ENCODE measurements at places on chromosomes 7 and 10. TPM values are rescaled to one million over a fixed set of nuclear protein-coding genes. Genes with fewer than 3 reads are reported as not detected.
A peak's percentile ranks its signal among the peaks of the same experiment; 100 is the strongest.

DNA sequence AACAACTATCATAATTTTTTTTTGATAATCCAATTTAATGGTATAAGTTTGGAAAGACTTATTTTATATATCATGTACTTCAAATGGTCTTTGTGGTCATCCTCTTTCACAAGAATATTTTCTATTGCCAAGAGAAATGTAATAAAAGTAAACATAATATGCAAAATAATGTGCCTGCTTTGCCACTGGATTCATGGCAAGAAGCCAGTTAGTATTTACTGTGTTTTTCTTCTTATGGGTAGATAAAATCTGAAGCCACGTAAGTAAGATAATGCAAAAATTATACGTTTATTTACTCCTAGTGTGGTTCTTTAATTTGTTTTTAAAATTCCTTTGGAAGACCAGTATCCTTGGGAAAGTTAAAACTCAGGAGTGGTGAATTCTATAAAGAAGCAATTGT lies 258.5 kb downstream of the ARL4A start:
- no peak for DNase-seq
- H3K27me3 ChIP-seq: no peaks in the 10 kb centered on the region
- H3K27ac ChIP-seq: no peak overlapping the region
- H3K4me1 ChIP-seq: no peaks in the 10 kb centered on the region

DNA sequence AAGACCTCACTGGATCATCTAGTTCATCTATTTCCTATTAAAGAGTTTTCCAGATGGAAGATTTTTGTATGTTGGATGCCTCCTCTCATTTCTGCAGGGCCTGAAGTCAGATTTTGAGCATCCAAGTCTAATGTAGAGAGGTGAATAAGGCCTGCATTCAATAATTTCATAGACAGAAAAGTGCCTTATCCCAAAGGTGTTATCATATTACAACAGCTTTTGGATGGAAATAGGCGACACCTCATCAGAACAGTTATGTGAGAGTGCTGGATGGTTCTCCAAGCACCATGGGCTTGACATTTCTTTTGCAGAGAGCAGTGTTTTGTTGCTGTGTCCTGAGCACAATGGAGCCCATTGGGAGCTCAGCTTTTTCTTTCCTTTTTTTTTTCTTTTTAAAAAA lies 162.4 kb upstream of the MEOX2 start:
- no peaks in the 10 kb centered on the region for H3K4me1 ChIP-seq
- no peaks in the 10 kb centered on the region for H3K36me3 ChIP-seq
- no peak for DNase-seq
- no peaks in the 10 kb centered on the region for H3K27me3 ChIP-seq
- H3K4me3 ChIP-seq: no peak overlapping the region

DNA sequence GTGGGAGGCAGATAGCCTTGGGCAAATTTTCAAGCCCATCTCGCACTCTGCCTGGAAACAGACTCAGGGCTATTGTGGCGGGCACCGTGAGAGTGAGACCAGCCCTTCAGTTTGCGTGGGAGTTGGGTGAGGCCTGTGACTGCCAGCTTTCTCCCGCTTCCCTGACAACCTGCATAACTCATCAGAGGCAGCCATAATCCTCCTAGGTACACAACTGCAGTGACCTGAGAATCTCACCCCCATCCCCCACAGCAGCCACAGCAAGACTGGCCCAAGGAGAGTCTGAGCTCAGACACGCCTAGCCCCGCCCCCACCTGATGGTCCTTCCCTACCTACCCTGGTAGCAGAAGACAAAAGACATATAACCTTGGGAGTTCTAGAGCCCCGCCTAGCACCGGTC lies 275.4 kb downstream of the GRID1 start:
- H3K36me3 ChIP-seq: no peaks in the 10 kb centered on the region
- no peak for DNase-seq
- H3K27ac ChIP-seq: no peak overlapping the region
- H3K4me3 ChIP-seq: no peak overlapping the region
- H3K4me1 ChIP-seq: no peaks in the 10 kb centered on the region

GRCh38 chr10:33542752-33543505 lies 208.5 kb upstream of the NRP1 start:
- no peaks in the 10 kb centered on the region for H3K27me3 ChIP-seq
- no peaks in the 10 kb centered on the region for H3K36me3 ChIP-seq
- H3K4me1 ChIP-seq: no peaks in the 10 kb centered on the region
- no peak overlapping the region for H3K27ac ChIP-seq
- H3K4me3 ChIP-seq: no peak overlapping the region
- DNase-seq: no peak

- H3K27ac ChIP-seq: no peak overlapping the region
- no peak overlapping the region for H3K4me3 ChIP-seq
- no peaks in the 10 kb centered on the region for H3K36me3 ChIP-seq
- no peaks in the 10 kb centered on the region for H3K27me3 ChIP-seq
Measured at GRCh38 chr10:89269433-89270152, 18.0 kb upstream of the LIPA start.

- no peak for DNase-seq
- no peak overlapping the region for H3K4me3 ChIP-seq
- no peak overlapping the region for H3K27ac ChIP-seq
Measured at GRCh38 chr7:51265066-51265907, 51.3 kb downstream of the COBL start.

DNA sequence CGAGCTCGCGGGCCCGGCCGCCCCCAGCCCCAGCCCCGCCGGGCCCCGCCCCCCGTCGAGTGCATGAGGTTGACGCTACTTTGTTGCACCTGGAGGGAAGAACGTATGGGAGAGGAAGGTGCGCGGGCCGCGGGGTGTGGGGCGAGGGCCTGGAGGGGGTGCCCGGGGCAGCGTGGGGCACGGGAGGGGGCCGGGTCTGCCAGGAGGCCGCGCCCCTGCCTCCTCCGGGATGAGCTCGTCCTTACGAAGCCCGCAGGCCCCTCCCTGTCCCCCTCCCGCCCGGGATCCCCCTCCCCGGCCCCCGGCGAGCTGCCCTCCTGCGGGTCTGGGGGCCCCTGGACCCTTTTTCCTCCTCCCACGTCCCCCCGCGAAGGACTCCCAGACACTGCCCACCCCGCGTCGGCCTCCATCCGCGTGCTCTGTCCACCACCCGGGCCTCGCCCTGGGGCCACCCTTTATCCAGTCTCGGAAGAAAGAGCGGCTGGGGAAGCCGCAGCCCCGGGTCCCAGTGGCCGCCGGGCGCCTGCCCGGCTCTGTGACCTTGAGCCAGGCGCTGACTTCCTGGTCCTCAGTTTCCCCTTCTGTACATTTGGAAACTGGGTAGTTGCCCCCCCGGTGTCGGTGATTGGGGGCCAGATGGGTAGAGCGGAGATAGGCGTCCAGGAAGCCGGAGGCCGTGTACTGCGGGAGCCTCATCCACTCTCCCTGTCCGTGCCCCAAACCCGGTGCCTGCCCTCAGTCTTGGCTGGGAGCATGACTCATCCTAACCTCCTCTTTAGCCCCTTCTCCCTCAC lies 521 bp downstream of the LIMK1 start:
- DNase-seq: peak; percentile 57
- peak overlapping the region; percentile 84 for H3K4me3 ChIP-seq
- no peaks in the 10 kb centered on the region for H3K27me3 ChIP-seq
- H3K4me1 ChIP-seq: no peaks in the 10 kb centered on the region
- H3K27ac ChIP-seq: no peak overlapping the region
- H3K36me3 ChIP-seq: peaks cover 31% of the 10 kb centered on the region

DNA sequence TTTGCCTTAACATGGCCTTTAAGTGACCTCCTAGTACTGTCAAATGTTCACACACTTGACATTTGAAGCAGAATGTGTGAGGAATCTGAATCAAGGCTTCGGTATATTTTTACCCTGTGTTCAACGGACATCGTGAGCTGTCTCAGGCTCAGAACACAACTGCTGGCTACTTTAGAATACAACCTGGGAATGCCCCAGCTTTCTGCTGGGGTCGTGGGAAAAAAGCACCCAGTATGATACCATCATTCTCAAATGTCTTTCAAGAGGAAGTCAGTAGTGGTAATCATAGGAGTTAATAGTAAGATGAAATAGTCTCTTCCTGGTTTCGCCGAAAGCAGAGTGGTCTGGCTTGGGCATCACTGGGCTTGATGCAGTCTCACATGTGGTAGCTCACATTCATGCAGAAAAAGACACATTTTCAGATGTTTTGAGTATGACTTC lies 67.2 kb downstream of the CREB5 start:
- no peaks in the 10 kb centered on the region for H3K27me3 ChIP-seq
- no peak for DNase-seq
- H3K4me1 ChIP-seq: peaks cover 27% of the 10 kb centered on the region

GRCh38 chr10:76774987-76775603 lies 862.5 kb downstream of the KCNMA1 start:
- no peaks in the 10 kb centered on the region for H3K27me3 ChIP-seq
- no peak overlapping the region for H3K27ac ChIP-seq
- peaks cover 8% of the 10 kb centered on the region for H3K4me1 ChIP-seq
- no peak overlapping the region for H3K4me3 ChIP-seq
- H3K36me3 ChIP-seq: peaks cover 7% of the 10 kb centered on the region
- DNase-seq: no peak

- H3K27me3 ChIP-seq: no peaks in the 10 kb centered on the region
- DNase-seq: no peak
- H3K27ac ChIP-seq: no peak overlapping the region
- no peak overlapping the region for H3K4me3 ChIP-seq
- H3K4me1 ChIP-seq: no peaks in the 10 kb centered on the region
Measured at GRCh38 chr10:81007872-81008271, 470.2 kb downstream of the SH2D4B start.

DNA sequence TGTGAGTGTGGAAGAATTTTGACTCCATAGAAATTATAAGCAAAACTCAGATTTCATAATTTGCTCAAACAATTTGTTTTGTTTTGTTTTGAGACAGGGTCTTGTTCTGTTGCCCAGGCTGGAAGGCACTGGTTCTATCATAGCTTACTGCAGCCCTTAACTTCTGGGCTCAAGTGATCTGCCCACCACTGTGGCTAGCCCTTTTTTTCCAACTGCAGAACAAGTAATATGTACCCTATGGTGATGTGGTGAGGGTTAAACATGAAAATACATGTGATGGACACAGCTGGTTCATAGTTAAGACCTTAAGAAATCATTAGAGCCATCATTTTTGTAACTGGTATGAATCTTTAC lies 31.1 kb downstream of the CSTF2T start:
- H3K27me3 ChIP-seq: no peaks in the 10 kb centered on the region
- H3K36me3 ChIP-seq: peaks cover 15% of the 10 kb centered on the region
- no peak for DNase-seq
- no peak overlapping the region for H3K4me3 ChIP-seq
- no peaks in the 10 kb centered on the region for H3K4me1 ChIP-seq

- H3K36me3 ChIP-seq: no peaks in the 10 kb centered on the region
- H3K27ac ChIP-seq: no peak overlapping the region
- H3K4me3 ChIP-seq: no peak overlapping the region
- H3K4me1 ChIP-seq: no peaks in the 10 kb centered on the region
Measured at GRCh38 chr10:124306922-124307371, 111.8 kb downstream of the OAT start.

DNA sequence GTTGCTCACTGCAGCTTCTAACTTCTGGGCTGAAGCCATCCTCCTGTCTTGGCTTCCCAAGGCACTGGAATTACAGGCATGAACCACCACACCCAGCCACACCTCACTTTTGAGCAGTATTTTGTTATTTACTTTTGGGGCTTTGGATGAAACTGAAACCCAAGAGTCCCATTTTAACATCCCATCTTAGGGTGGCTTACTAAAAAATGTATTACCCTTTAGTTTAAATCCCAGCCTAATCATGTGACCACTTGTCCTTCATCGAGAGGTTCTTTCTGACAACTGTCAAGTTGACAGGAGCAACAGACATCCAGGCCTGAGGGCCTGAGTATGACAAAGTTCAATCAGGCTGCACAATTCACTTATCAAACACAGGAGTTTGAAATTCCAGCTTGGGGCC lies 33.6 kb downstream of the C10orf67 start:
- no peaks in the 10 kb centered on the region for H3K27me3 ChIP-seq
- no peaks in the 10 kb centered on the region for H3K4me1 ChIP-seq
- H3K4me3 ChIP-seq: no peak overlapping the region
- DNase-seq: no peak
- no peaks in the 10 kb centered on the region for H3K36me3 ChIP-seq

DNA sequence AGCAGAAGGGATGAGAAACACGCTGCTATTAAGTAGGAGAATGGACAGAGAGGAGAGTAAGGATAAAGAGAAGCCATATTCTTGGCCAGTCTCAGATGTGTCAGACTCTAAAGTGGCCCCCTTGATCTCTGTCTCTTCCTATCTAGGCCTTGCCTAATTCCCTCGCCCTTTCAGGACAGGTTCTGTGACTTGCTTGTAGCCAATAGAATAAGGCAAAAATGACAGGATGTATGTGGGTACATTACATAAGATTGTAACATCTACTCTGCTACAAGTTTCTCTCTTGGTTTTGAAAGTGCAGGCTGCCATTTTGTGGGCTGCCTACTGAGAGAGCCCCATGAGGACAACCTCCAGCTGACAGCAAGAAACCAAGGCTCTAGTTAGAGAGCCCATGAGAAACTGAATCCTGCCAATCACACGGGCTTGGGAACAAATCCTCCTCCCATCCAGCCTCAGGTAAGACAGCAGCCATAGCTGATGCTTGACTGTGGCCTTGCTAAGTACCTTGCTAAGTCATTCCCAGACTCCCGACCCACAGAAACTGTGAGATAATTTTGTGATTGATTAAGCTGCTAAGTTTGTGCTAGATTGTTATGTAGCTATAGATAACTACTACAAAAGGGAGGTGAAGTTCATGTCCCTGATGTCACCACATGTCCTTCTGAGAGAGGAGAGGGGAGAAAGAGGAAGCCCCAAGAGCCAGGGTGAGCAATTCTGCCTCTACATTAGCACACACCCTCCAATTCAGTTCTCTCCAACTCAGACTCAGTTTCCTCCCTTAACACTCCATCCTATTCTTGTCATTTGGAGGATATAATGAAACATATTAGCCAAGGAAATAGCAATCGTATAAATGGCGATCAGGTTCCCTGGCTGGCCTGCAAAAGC lies 185.5 kb downstream of the SGMS1 start:
- H3K27me3 ChIP-seq: no peaks in the 10 kb centered on the region
- H3K4me1 ChIP-seq: no peaks in the 10 kb centered on the region
- no peak overlapping the region for H3K27ac ChIP-seq
- DNase-seq: no peak
- no peak overlapping the region for H3K4me3 ChIP-seq

DNA sequence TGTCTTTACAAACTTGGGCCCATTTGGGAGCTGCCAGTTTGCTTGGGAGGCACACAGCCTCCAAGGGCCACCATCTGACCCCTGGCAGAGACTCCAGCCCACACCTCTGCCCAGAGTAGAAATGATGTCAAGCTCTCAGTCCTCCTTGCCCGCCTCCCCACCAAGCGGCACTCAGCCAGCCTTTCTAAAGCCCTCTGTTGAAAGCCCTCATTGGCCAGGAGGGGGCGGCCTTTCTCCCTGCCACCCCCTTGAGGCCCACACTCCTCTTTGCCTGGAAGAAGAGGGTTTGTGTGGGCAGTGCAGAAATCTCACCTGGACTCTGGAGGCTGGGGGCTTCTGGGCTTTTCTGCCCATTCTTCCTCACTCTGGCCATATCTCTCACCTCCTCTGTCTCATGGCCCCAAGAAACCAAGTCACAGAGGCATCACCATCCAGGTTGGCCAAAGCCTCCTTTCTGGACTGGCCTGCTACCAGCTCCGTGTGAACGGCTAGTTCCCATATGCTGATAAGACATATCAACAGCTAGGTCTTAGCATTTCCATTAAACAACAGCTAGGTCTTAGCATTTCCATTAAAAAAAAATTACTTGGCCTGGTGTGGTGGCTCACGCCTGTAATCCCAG lies 36.1 kb downstream of the UBTD1 start:
- peak; percentile 78 for DNase-seq
- H3K27ac ChIP-seq: no peak overlapping the region
- no peaks in the 10 kb centered on the region for H3K4me1 ChIP-seq
- H3K36me3 ChIP-seq: peaks cover 2% of the 10 kb centered on the region

TFPI2 gene
- 4.4 TPM for total RNA-seq

WNT8B gene
- not detected for total RNA-seq

PKD1L1 gene
- 0.17 TPM for total RNA-seq

OPN4 gene
- not detected for total RNA-seq

OR13A1 gene
- total RNA-seq: 0.15 TPM

CYP26C1 gene
- total RNA-seq: 0.42 TPM
